ENCODE measurements at places on chromosomes 11 and 22.

- no peak for DNase-seq
Observed at GRCh38 chr22:49966774-49967705, 6.5 kb downstream of the PIM3 start.

- no peak for DNase-seq
Observed at GRCh38 chr11:8683115-8683807, 669 bp downstream of the RPL27A start.

GRCh38 chr22:44182588-44183286 lies 2.0 kb downstream of the PARVG start:
- peak; percentile 53 for DNase-seq

DNA sequence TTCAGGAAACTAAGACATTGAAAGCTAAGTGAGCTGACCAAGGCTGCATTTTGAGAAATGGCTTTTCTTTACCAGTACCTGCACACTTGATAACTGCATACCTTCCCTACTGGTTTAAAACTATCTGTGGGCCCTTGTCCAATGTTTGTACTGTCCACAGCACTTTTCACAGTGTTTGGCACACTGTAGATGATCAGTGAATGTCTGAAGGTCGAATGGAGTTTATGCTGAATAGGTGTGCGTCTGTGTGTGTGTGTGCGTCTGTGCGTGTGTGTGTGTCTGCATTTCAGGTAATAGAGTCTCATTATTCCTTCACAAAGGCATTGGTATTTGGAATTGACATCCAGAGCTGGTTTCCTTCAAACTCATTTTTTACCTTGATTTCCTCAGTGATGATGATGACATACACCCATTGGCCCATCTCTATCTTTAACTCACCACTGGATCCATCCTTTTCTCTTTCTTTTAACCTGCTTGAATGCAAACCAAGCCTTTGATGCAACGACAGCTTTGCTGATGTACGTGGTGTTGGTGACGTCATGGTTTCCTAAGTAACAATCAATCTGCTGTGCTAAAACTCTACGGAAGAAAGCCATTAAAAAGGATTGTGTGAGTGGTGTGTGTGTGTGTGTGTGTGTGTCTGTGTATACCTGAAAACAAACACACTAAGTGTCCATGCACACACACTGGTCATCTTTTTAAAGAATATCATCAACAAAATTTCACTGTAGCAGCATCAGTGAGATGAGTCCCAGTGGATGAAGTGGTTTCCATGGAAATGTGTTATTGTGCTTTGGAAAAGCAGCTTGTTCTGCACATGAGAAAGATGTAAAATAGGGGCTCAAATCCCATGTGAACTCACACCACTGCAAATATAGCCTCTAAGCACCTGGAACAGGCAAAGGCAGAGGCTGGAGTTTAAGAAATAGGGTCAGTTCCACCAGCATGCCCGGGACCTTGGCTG lies 490.2 kb upstream of the B3GAT1 start:
- DNase-seq: no peak

DNA sequence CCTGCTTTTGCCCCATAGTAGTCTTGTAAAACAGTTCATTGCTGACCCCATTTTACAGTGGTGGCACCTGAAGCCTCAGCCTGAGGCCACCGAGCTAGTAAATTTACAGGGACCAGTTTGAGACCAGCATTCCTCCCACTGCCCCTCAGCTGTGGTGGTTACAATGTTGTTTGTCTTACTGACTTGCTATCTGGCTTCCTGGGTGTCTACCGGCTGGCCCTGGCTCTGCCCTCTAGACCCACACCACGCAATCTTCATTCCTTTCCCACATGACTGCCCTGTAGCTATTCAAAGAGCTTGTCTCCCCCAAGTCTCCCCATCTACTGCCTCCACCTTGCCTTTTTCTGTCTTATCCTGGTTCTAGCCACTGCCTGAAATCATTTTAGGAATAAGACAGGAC lies 20.8 kb downstream of the PIK3IP1 start:
- no peak for DNase-seq

DNA sequence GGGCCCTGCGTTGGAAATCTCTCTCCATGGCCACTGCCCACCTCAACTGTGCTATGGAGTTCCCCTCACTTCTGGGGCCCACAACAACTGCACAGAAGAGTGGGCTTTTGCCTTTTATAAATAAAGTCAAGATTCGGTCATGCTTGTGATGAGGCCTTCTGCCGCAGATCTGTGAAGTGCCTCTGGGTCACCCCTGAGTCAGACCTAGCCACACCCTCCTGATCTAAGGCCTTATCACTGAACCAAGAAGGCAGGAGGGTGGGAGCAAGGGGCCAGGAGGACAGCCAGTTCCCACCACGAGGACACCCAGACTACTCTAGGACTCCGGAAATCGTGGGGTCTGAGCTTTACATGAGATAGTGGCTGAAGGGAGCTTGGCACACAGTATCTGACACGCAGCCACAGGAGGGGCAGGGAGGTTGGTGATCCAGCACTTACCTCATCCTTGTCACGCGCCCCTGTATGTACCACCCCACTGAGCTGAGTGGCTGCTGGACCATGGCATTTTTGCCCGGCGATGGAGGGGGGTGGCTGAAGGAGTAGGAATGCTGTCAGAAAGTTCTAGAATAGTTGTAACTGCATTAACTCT lies 115.7 kb downstream of the ABTB2 start:
- DNase-seq: no peak

DNA sequence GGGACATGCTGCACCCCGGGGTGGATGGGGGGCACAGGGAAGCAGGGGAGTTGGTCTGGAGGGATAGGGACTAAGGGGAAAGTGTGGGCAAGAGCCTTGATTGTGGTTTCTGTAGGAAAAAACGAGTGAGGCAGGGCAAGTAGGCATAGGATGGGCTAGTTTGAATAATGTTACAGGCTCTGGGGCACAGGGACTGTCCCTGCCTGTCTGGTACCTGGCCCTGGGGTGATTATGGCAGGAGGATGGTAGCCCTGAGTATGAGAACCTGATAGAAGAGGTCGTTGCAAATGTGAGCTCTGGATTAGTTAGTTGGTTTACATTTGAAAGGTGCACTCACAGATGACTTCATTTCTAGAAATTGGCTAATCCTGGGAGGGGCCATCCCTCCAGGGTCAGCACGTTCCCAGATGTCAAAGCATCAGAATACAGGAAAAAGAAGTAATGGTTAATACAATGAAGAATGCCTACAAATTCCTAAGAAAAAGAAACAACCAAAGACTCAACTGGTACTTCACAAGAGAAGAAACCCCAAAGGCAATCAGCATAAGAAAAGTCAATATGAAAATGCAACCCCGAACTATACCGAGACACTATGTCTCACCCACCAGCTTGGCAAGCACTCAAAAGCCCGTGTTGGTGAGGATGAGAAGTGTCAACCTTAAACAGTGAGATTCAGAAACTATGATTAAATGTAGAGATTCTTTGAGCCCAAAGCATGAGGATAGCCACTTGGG lies 11.3 kb upstream of the SMIM38 start:
- no peak for DNase-seq

- DNase-seq: no peak
Observed at GRCh38 chr11:131486100-131486499, 115.7 kb downstream of the NTM start.

DNA sequence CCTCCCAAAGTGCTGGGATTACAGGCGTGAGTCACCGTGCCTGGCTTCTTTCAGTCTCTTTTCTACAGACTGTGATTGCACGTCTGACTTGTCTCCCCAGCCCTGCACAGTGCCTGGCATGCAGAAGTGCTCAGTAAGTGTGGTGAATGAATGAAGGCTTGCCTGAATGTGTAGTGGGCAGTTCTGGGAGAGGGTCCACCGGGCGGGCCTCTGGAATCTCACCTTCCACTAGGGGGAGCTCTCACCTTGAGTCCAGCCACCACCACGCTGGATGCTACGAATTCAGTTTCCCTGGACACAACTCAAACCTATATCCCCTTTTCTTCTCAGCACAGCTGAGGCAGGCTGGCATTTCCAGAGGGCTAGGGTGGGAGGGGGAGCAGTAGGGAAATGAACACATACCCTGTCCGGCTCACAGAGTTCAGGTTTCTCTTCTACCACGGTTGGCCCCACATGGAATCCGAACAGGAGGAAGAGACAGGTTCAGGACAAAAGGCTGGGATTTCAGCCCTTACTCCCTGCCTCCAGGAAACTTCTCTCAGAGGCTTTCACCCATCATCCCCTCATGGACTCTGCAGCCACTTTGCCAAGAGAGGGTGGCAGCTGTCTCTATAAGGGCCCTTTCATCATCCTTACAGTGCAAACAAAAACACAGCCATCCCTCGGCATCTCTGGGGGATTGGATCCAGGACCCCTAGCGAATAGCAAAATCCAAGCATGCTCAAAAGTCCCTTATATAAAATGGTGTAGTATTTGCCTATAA lies 86.8 kb downstream of the NECTIN1 start:
- peak; percentile 43 for DNase-seq

- no peak for DNase-seq
Observed at GRCh38 chr11:120124355-120124754, 13.6 kb downstream of the TRIM29 start.

- no peak for DNase-seq
Observed at GRCh38 chr11:82229341-82229740, 504.3 kb downstream of the FAM181B start.

- no peak for DNase-seq
Observed at GRCh38 chr11:32094923-32095322, 4.0 kb downstream of the RCN1 start.

DNA sequence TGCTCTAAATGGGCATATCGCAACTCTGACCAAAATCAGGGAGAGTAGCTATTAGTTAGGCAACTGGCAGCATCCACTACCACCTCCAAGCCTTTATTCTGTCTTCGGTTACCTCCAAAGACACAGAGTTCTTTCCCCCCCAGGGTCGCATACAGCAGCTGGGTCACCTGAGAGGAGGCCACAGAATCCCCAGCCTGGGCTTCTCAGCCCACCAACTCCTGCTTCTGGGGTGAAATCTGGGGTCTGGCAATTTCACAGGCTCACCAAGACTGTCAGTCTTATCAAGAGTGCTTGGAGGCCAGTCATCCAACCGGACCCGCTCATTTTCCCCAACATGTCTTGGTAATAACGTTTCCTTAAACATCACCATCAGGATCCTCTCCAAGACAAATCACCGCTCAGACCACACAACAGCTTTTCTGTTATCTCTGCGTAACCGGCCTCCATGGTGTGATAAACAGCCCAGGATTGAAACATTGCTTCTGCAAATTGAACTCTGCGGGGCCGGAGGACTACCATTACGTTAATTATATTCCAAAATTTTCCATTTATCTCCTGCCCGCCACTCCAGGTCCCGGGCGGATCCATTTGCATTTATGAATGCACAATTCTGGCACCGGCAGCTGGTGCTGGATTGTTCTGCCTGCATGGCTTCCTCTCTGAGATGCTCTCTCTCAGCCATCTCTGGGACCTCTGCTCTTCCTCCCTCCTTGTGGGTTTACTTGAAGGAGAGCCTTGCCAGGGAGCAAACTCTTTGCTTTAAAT lies 35.6 kb downstream of the RTL6 start:
- DNase-seq: no peak

DNA sequence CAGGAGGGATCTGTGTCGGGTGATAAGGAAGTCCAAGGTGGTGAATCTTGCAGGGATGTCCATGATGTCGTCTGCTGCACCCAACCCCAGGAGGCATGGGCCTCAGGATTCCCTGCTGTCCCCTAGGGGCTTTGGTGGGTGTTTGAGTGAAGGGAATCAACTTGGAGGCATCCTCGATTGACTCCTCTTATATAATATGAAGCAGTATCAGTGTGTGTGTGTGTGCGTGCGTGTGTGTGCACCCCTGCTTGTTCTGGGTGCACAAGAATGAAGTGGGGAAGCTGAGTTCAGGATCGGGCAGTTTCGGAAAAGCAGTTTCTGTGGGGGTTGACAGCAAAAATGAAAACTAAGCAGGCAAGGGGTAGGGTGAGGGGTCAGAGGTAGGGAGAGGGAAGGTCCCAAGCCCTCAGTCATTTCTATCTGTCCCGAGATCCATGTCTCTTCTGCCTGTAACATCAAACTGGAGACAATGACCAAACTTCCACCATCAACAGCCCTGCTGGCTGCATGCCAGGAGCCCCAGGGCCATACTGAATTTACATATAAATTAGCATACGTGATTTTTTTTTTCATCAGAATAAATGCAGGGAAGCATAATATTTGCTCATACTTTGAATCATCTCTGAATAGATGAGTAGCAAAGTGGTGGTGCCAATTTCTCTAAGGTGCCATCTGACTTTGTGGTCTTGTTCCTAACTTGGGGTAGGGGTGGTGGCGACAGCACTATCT lies 2.0 kb downstream of the NTM start:
- no peak for DNase-seq

GRCh38 chr11:107494055-107494454 lies 36.4 kb upstream of the CWF19L2 start:
- no peak for DNase-seq

GRCh38 chr22:38086001-38086845 lies 2.2 kb upstream of the SLC16A8 start:
- no peak for DNase-seq

DNA sequence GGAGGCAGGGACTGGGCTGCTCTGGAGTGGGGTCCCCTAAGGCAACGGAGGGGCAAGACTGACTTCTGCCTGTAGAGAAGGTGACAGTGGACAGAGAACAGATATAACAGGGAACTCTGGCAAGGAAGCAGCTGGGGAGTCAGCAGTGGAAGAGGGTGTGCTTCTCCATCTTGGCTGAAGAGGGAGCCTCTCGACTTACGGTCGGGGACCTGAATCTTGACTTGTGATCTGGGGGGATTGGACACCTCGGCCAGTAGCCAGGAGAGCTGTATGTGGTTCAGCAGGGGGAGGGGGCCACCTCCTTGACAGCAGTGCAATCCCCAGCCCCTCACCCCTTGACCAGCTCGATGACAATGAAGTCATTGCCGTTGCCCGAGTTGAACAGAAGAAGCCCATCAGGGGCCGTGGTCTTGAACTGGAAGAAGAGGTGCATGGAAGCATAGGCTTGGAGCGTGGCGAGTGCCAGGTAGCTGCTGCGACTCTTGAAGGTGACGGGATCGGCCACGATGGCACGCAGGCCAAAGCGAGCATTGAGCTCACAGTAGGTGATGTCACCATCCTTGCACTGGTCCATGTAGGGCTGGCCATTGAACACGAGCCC lies 60.0 kb downstream of the SLC22A12 start:
- DNase-seq: no peak

GRCh38 chr11:121550247-121551030 lies 97.7 kb upstream of the SORL1-AS1 start:
- no peak for DNase-seq

GRCh38 chr22:38450234-38450797 lies 4.7 kb downstream of the KCNJ4 start:
- DNase-seq: no peak

GRCh38 chr11:117045956-117046355 lies 52.3 kb downstream of the SIK3 start:
- no peak for DNase-seq

Data from GM19239 (cell line).